ENCODE measurements at places on chromosomes 5 and 9.

DNA sequence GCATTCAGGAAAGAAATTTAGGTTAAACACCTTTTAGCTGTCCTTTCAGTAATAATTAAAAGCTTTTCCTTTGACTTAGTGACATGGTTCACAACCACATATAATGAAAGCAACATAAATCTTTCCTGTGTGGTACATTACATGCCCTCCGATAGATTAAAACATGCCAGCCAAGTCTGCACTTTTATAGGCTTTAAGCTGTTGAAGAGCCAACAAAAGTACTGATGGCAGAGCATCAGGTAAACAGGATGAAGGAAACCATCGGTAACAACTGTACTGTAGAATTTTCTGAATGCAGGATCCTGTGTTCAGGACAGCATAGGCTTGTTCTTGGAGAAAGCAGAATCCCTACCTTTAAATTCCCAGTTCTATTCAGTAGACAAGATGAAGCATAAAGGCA lies 226.6 kb downstream of the MLLT3 start:
- no peak for DNase-seq

DNA sequence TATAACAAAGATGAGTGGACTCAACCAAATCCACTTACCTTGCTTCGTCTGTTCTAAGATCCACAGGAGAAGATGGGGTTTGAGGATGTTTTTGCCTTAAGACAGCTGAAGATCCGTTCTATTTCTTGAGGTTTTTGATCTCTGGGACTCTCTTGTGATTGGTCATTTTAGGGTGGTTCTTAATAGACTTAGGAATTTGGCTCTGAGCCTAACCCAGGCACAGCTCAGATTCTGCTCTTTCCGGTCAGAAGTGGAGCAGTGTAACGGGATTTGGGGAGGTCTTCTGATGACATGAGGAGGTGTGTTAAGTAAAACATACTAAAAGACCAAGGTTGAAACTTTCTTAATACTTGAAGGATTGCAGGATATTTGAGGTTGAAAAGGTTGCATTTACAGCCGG lies 166.9 kb downstream of the DMRT2 start:
- no peak for DNase-seq

- no peak for DNase-seq
These were observed 56.5 kb upstream of the ZNF354A start for GRCh38 chr5:178786859-178787499.

DNA sequence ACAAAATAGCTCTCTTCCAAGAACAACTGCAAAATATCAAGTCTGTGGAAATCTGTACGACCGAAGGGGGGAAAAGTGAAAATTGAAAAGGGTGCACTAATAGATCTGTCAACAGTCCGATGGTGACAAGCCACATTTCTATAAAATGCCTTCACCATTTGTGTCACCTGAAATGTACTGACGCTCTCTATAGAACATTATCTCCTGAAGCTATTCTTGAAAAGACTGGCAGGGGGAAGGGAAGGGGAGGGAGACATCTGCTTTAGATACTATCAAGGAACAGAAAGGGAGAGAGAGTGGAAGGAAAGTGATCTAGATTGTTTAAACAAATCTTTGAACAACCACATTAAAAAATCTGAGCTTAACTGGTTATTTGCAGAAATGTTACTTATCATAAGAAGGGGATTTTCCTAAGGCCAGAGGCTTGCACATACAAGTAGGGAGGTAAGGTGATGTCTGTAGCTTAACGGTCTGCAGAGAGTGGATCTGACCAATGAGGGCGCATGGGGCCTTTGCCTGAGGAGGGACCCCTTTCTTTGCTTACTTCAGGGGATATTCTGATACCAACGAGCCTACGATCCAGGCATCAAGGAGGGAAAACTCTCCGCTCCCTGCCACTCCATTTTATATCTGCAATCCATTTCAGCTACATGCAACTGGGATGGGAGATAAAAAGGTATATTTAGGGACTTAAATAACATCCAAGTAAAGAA lies 92.1 kb downstream of the CRB2 start:
- DNase-seq = no peak

GRCh38 chr5:17426104-17426749 lies 71.8 kb upstream of the TAF11L2 start:
- no peak for DNase-seq

DNA sequence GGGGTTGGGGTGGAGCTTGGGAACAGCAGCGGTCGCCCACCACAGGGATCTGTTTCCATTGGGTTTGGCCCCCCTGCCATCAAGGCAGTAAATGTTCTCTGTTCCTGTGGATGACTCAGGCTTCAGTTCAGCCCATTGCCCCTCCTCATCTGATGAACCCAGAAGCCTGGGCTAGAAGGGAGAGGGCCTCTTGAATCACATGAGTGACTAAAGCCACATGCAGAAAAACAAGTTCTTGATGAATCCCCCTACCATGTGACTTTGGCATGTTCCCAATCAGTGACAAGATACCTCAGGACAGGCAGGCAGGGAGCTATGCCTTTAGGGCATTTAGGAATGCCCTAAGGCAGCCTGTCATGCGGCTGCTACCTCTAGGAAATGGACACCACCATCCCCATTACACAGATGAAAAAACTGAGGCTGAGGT lies 2.5 kb downstream of the SH3PXD2B start:
- no peak for DNase-seq

GRCh38 chr9:73215249-73215648 lies 63.6 kb downstream of the ANXA1 start:
- DNase-seq = no peak

GRCh38 chr5:173119719-173120118 lies 24.6 kb upstream of the BNIP1 start:
- DNase-seq = no peak

- peak; percentile 6 for DNase-seq
These were observed 122.3 kb downstream of the MTRR start for GRCh38 chr5:7991125-7991821.

DNA sequence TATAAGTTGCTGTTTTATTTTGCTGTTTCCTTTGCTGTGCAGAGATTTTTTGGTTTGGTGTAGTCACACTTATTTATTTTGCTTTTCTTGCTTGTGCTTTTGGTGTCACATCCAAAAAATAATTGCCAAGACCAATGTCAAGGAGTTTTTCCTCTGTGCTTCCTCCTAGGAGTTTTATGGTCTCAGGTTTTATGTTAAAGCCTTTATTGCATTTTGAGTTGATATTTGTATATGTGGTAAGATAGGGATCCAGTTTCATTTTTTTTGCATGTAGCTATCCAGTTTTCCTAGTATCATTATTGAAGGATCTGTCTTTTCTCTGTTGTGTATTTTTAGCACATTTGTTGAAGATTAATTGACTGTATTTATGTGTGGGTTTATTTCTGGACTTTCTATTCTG lies 210.6 kb downstream of the ARHGEF28 start:
- no peak for DNase-seq

- no peak for DNase-seq
These were observed 3.0 kb downstream of the F2RL2 start for GRCh38 chr5:76620166-76620565.

DNA sequence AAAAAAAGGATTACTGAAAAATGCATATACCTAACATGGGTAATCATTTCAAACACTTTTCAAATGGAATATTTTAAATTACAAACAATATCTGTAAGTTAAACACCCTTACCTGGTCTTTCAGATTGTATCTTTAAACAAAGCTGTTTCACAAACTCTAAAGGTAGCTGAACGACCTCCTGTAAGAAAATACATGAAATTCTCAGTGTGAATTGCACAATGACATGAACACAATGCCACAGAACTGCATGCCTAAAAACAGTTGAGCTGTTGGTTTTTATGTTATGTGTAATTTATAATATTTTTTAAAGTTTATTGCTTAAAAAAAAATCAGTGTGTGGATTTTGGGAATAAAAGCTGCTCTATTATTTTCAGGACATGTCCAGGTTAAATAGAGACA lies 17.5 kb downstream of the IPPK start:
- DNase-seq = no peak

DNA sequence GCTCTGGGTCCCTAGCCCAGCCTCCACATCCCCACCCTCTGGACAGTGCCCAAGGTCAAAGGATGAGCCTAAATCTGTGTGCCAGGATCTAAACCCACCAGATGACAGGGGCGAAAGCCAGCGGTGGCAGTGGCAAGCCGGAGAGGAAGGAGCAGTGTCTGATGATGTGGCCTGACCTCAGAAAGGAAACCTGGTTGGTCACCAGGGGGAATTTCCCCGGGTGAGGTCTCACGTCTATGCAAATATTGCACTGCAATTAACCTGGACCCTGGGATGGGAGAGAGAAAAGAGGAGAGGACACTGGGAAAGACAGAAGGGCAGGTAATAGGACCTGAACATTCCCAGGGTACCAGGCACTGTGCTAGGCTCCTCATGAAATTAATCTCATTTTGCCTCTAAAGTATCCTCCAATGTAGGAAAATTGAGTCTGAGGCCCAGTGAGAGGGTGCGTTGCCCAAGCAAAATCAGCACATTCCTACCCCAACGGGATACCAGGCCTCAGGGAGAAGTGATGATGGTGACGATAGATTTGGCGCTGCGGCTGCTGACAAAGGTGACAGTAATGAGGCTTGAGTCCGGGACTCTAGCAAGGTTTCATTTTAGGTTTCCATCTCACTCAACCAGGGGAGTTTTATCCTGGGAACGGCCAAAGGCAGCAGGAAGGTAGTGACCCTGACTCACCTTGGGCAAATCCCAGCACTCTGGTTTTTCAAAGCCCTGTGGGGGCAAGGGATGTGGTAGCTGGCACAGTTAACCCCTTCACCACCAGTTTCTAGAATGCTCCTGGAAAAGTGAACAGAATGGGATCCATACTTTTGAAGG lies 13.4 kb upstream of the TNIP1 start:
- no peak for DNase-seq

GRCh38 chr5:162052676-162053075 lies 14.9 kb upstream of the GABRG2 start:
- no peak for DNase-seq

GRCh38 chr9:26292943-26293342 lies 599.7 kb downstream of the CAAP1 start:
- DNase-seq = no peak

- no peak for DNase-seq
These were observed 64.2 kb upstream of the SELENOP start for GRCh38 chr5:42875785-42876374.

DNA sequence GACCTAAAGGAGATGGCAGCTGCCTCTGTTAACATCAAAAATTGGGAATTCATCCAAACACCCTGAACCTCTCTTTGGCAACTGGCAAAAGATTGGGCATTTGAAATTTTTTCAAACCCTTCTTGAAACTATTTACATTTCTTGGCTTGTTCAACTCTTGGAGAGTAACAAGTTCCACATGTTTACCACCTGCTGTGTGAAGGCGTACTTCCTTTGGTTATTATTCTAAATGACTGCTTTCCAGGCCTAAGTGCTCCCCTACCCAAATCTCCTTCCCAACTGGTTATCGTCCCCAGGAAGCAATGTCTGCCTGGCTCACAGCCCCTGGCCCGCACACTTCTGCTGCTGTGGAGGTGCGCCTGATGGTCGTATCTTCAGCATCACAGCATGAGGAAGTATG lies 422.7 kb downstream of the DMAC1 start:
- DNase-seq = no peak

- DNase-seq = no peak
These were observed 29.6 kb downstream of the CAPSL start for GRCh38 chr5:35908814-35909213.

- no peak for DNase-seq
These were observed 50.0 kb upstream of the SH3GL2 start for GRCh38 chr9:17528859-17529258.
